ENCODE measurements at places on chromosomes 12 and 14. TPM values are rescaled to one million over a fixed set of nuclear protein-coding genes. Genes with fewer than 3 reads are reported as not detected.

Gene LPAR5
- polyA plus RNA-seq, result 1.7 TPM

Gene TGM1
- polyA plus RNA-seq, result 1.6 TPM

Gene TC2N
- 15.9 TPM for polyA plus RNA-seq

Gene DPY19L2
- 45.7 TPM for polyA plus RNA-seq

GRCh38 chr14:48771717-48772116, 814.5 kb downstream of the RPS29 start:
- DNase-seq, result no peak

- no peak for DNase-seq
Measured at GRCh38 chr12:45713078-45713477, 16.4 kb upstream of the ARID2 start.

- DNase-seq, result no peak
Measured at GRCh38 chr14:26078561-26078960, 519.3 kb downstream of the NOVA1 start.

DNA sequence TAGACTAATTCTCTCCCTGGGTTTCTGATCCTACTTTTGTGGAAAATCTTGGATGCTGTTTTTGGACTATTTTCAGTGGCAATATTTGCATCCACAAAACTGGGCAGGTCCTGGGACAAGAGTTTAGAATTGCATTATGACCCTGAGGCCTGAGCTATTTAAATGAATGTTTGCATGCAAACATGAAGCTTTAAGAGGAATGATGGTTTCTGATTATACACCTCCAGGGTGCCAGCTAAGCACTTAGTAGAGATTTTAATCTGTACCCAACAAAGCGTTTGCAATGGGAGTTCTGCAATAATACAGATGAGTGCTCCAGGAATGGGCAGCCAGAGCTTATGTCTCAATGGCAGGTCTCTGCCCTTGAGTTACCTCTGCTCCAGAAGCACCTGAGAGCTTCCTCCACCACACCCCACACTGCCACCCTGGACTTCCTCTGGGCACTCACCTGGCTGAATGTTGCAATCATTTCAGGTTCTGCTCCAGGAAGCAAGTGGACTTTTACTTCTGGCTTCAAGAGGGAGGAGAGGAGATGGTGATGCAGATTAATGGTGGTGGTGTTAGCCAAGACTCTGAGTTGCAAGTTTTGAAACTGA, 6.0 kb upstream of the SPTLC2 start:
- DNase-seq, result no peak

DNA sequence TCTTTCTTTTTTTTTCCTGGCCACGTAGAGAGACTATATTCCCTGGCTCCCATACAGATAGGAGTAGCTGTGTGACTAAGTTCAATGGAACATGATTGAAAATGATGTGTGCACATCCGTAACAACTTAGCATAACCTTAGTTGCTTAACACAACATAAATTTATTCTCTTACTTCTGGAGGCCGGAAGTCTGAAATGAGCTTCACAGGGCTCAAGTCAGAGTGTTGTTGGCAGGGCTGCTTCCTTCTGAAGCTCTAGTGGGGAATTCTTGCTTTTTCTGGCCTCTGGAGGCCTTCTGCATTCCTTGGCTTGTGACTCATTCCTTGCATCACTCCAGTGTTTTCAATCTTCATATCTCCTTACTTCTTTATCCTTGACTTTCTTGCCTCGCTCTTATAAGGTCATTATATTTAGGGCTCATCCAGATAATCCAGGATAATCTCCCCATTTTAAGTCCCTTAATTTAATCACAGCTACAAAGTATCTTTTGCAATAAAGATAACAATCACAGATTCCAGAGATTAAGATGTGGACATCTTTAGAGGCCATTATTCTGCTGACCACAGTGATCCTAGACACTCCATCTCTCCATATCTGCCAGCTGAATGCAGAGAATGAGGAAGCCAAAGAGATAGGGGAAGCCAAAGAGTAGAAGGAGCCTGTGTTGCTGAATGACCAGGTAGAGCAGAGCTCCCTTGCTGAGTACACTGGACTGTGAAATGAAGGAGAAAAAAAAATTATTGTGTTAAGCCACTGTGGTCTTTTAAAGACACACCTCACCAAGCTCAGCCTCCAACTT, 21.0 kb upstream of the SNX6 start:
- no peak for DNase-seq

DNA sequence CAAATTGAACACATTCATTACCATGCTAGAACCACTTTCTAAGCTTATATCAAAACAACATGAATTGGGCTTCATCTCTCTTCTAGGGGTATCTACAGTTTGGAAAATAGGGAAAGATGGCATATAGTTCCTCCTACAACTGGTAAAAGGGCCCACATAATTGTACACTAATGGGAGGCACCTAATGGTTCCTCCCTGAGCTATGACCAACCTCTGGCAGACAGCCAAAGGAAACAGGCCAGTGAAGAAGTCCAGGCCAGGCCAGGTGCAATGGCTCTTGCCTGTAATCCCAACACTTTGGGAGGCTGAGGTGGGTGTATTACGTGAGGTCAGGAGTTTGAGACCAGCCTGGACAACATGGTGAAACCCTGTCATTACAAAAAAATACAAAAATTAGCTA, 23.2 kb upstream of the APOF start:
- no peak for DNase-seq

DNA sequence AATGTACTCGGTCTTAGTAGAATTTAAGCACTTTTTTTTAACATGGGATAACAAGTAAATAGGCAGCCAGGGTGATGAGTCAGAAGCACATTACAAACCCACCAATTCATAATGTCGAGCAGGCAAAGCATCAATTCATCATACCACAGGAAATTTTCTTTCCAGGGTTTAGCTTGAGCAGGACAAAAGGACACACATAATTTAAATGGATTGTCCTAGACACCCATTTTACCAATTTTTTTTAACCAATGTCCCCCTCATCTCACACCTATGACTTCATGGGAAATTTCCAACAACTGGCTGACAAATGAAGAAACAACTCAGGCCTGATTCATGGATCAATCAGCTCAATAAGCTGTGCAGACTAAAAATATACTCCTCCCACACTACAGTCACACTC, 58.8 kb upstream of the FOXG1 start:
- DNase-seq, result no peak

All from left renal pelvis (tissue), 4 donors.